ENCODE measurements at places on chromosomes 5 and 9.

GRCh38 chr9:77817590-77818311 is 169.6 kb upstream of the GNA14 start:
- ATAC-seq, result no peak

- peak; percentile 87 for ATAC-seq
Measured at GRCh38 chr5:78008356-78008967, 232.3 kb upstream of the TBCA start.

DNA sequence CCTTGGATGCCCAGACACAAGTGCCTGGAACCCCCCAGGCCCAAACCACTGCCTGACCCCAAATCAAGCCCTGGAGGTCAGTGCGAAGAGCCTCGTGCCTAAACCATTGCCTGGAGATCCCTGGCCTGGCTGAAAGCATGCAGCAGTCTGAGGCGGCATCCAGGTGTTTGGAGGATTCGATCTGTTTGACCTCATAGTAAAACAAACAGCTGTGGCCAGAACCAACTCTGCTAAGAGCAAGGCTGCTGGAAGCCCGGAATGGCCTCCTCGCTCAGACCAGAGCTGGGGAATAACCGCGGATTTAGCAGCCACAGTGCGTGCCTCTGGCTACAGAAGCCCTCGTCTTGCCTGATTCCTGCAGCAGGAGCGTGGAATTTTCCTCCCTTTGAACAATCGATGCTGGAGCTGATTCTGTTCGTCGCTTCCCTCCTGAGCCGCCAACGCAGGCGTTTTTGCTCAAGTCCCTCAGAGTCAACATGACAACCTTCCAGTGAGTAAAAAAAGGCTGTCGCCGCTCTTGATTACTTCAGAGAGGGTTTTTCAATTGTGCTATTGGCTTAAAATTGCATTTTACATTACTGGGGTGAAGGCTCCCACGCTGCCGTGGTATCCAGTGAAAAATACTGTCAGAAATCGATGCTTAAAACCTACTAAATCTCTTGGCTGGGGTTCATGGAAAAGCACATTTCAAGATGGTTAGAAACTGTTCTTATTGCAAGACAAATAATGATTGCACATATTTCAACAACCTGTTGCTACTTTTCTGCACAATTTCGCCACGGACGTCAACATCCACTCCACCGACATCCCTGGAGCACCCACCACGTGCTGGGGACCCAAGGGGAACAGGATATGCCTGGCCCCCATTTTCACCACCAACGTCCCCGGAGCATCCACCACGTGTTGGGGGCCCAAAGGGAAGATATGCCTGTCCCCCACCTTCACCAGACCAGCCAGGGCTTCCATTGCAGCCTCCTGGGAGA is 190.0 kb downstream of the OLFM1 start:
- no peak for ATAC-seq

DNA sequence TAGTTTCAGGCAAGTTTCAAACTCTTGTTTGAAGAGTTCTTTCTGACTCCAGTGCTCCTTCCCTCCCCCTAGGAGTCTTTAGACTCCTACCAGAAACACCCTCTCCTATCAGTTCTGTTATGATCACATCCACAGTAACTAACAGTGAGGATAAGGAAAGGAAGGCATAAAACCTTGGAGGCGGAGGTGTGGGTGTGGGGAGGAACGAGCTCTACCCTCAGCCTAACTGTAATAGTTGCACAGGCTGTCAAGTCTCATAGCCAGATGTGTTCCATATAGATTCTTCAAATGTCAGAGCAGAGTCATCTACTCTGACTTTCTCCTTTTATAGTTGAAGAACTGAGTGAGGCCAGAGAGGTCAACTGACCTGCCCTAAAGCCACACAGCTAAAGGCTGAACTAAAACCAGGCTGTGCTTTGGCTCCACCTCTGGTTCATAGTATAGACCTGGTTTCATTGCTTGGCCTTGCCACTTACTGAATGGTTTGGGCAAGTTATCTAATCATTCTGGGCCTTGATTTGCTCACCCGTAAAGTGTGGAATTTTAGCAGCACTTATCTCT is 34.4 kb upstream of the PIK3R1 start:
- no peak for ATAC-seq

DNA sequence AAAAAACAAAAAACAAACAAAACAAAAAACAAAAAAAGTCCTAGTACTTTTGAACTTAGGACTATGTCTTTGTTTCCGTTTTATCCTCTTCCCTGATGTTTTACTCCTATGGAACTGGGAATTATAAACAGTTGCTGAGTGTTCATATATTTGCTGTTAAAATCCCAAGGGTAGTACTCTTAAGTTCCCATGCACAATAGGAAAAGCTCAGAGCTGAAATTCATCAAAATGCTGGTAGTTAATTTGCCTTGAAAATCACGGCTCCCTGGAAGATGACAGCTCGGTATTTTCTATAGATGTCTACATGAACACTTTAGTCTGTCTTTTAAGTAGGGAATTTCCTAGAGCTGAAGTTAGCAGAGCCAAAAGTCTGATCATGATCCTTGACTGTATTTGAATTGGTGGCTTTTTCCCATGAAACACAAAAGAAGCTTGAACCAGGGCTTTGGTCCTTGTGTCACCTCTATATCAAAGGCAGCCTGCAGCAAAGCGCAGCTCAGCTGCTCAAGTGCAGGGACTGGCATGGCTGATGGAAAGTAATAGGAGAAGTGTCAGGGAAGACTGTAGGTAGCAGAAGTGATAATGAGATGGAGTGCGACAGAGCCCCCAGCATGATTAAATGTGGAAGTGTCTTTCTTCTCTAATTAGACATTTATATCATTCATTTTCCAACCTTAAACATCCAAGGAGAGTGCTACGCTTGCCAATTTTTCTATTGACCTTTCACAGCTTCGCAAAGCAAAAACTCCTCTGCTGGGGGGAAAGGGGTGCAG is 310.9 kb downstream of the TRIM36 start:
- ATAC-seq, result no peak

- no peak for ATAC-seq
Measured at GRCh38 chr9:115649991-115650472, 503.6 kb upstream of the PAPPA start.

DNA sequence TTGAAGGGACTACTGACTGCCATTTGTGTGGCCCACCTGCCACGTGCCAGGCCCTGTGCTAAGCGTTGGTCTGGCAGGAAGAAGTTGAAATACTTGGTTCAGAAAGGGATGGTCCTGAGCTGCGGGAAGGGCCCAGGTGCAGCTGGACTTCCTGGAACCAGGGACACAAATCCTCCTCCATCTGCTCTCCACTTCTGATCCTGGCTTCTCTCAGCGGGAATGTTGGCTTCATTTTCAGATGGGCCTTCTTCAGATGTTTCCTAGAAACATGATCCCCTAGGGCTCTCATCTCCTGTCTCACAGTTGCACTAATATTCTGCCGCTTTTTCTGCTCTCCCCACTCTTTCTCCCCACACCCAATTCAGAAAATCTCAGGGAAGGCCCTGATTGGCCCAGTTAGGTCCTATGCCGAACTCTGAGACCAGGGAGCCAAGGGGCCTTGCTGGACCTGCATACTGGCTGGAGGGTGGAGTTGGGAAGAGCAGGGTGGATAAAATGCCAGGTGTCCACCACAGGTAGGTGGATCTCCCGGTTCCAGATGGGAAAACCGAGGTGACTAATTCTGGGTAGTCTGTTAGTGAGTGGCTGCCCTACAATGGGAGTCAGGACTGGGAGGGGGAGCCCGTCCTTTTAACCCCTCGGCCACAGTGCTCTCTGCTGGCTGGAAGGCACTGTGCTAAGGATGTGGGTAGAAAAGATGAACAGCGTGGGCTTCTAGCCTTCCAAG is 19.4 kb downstream of the PSAT1 start:
- no peak for ATAC-seq

DNA sequence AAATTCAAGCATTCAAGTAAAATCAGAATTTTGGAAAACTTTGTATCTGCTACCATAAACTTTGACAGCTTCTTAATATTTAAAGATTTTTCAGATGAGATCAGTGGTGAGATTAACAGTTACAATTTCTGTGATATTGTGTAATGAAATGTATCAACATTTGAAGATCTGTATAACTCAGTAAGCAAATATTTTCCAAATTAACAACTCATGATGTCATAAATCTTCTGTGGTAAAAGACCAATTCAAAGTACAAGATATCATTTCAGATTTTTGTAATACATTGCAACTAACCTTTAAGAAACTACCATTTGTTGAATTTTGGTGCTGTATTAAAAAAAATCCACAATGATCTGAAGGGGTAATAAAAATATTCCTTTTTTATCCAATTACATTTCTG is 352.2 kb downstream of the KIAA0825 start:
- ATAC-seq, result no peak

DNA sequence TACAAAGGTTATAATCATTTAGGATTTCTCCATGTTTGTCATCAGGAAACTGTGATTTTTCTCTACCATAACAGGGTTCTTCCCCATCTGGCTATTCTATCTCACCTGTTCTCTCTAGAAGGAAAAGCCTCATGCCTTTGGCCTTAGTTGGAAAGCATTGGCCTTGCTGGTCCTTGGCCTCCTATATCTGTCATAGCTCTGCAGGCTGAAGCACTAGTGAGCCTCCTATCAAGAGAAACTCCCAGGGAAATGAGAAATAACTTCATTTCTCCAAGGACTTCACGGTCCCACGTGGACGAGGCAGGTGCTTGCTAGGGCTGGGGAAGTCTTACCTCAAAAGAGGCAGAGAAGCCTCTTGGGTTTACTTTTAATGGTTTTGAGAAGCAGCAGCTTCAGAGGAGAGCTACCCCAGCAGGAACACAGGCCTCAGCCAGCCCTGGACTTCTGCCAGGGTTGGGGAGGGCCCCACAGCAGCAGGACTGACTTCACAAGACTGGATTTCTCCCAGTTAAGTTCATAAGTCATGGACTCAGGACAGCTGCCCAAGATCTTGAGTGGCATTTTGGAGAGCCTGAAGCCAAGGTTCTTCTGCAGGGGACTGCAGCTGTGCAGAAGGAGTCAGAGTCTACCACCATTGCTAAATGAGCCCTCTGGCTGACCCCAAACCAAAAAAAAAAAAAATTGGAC is 15.8 kb upstream of the PSAT1 start:
- ATAC-seq, result peak; percentile 75

GRCh38 chr9:1236061-1236460 is 185.9 kb downstream of the DMRT2 start:
- ATAC-seq, result no peak

GRCh38 chr9:98678244-98678842 is 30.4 kb downstream of the GABBR2 start:
- ATAC-seq, result 0 out of 3 replicates have a peak, but pooled peaks have one; percentile 45

DNA sequence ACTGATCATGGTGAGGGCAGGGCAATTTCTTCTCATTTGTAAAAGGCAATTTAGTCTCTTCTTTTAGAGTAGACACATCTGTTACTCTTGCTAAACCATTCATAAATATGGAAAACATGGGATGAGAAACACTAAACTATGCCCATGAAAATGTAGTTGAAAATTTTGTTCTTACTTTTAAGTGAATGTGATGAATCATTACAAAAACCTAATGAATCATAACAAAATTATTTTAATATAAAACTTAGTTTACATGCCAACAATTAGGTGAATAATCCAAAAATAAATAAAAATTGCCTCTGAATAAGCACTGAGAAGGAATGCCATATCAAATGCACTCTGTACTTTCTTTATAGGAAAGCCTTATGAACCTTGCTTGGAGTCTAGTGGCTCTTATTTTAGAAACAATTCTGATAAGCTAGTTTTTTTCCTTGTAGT is 297.7 kb upstream of the EFNA5 start:
- ATAC-seq, result peak; percentile 66

- peak; percentile 17 for ATAC-seq
Measured at GRCh38 chr5:147384346-147385193, 125.3 kb downstream of the DPYSL3 start.
